ENCODE measurements at places on chromosomes 12 and 14.
A peak's percentile ranks its signal among the peaks of the same experiment; 100 is the strongest.

DNA sequence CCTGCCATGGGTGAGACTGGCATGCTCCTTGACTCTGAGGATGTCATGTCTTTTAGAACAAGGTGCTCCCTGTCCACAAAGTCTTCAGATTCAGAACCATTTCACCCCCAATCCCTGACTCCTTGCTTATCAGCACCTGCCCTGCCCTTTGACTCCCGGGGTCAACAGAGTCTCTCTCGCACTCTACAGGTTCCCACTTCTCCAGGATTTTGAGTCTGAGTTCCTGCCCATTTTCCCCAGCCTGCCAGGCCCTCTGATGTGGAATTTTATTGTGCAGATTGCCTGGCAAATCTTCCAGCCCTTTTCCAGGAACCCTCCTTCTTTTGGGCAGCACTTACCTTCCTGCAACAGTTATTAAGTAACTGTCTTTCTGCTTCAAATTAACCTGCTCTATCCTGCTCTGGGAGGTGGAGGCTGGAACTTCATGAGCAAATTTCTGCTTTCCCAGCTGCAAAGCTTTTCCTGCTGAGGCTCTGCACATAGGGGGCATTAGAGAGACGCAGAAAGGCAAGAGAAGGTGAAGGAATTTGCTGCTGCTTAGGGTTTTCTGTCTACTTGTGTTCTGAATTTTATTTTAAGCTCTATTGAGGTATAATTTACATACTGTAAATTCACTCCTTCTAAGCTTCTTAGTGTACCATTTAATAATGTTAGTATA lies 259.1 kb downstream of the PCNX1 start:
- peak; percentile 39 for DNase-seq

DNA sequence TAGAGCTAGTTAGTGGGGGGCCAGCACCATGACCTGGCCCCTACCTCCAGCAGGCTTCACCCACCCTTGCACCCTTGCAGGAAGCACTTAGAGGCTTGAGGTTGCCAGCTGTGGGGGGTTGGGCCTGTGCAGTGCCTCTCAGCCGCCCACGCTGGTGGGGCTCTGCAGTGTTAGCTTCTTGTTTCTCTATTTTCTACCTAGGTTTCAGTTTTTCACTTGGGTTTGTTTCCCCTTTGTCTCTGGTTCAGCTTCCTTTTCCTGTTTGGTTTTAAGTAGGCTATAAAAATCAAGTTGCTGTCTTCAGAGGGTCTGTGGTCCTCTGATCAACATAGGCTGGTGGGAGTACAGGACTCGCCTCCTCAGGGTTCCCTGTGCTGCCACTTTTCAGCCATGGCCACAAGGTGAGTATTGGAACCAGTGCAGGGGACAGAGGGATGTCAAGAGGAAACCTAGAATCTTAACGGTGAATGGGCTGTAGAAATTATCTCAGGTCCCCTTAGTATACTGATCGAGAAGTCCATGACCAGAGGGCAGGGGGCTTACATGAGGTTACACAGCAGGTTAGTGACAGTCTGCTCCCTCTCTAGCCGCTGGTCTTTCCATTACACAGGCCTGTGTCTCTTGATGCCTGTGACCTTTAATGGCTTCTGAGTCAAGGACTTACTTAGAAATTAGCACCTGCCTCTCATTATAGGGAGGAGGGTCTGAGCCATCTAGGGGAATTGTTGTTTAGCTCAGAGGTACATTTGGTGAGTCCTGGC lies at the start of gene EVL:
EVL (plus strand) TSS at position 312 of the 761 bp plus-strand sequence; CDS start at position 391, 79 bp downstream.
- DNase-seq: no peak

DNA sequence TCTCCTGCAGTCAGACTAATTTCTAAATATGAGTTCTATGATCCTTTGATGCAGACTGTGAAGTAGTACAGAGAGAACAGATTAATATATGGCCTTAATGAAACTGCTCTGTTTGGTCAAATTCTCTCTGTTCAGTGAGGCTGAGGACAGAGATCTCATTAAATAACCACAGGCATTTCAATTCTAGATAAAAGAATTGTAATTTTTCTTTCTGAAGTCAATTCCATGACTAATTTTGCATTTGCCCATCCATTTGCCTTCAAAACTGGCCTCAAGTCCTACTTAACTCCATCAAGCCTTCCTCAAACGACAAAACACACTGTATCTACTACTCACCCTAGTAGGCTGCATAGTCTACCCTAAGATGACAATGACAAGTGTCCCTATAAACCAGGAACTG lies 67.1 kb downstream of the DUSP16 start:
- no peak for DNase-seq

- DNase-seq: no peak
Observed at GRCh38 chr14:87097015-87097414, 896.0 kb downstream of the GALC start.

- DNase-seq: no peak
Observed at GRCh38 chr14:60064491-60065072, 27.1 kb upstream of the PCNX4 start.

GRCh38 chr12:69515394-69515930 lies 45.3 kb downstream of the FRS2 start:
- DNase-seq: no peak

GRCh38 chr12:131796754-131797587 lies 31.2 kb upstream of the MMP17 start:
- DNase-seq: no peak

DNA sequence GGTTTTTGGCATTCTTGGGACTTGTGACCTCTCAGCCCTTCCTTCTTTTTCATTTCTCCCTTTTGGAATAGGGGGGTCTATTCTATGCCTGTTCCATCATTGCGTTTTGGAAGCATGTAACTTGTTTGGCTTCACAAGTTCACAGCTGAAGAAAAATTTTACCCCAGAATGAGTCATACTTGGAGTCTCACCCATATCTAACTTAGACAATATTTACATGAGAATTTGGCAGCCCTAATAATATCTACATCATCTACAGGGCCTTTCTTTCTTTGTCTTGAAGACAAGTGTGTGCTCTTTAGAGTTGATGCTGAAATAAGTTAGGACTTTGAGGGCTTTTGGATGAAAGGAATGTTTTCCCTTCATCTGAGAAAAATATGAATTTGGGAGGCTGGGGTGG lies 1312.9 kb upstream of the FLRT2 start:
- no peak for DNase-seq

GRCh38 chr12:4933411-4933810 lies 23.7 kb downstream of the KCNA1 start:
- no peak for DNase-seq
